T-helper 1 cell (primary cell): ENCODE measurements at places on chromosomes 2 and 18.

GRCh38 chr2:113228351-113228750, 50.4 kb downstream of the PAX8 start:
- DNase-seq: no peak

GRCh38 chr18:37403788-37404187, 161.8 kb downstream of the CELF4 start:
- no peak for DNase-seq

- no peak for DNase-seq
Observed at GRCh38 chr2:153470867-153471266, 7.7 kb downstream of the RPRM start.

DNA sequence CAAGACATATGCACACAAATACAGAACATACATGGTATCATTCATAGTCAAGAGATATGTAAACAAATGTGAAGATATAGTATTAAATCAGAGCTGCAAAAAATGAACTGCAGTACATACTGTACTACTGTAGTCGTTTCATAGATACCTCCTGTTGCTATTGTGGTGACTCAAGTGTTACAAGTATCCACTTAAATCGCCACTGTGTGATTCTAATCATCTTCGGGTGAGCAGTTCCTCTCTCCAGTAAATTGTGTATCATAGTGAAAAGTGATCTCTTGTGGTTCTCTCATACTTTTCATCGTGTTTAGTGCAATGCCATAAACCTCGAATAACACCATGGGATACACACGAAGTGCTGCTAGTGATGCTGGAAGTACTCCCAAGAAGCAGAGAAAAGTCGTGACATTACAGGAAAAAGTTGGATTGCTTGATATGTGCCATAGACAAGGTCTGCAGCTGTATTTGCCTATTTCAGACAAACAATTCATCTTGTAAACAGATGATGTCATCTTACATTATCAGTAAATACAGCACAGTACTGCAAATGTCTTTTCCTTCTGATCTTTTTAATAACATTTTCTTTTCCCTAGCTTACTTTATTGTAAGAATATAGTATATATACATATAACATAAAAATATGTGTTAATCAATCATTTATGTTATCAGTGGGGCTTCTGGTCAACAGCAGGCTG, 222.2 kb downstream of the BCL11A start:
- DNase-seq: no peak

DNA sequence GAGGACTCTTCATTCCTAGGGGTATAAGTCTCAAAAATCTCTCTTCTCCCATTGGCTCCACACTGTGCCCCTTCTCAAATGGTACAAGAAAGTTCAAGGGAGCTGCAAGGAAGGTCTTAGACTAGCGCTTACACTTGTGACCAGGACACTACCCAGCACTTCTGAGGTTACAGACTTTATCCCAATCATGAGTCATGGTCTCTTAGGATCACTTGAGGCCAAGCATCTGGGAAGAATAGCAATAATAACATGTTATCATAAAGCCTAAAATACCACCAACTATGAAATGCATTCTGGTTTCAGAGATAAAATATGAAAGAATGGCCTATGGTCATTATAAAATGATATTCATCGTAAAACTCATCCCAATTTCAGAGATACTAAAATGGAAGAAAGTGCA, 309.9 kb upstream of the PKDCC start:
- DNase-seq: no peak

DNA sequence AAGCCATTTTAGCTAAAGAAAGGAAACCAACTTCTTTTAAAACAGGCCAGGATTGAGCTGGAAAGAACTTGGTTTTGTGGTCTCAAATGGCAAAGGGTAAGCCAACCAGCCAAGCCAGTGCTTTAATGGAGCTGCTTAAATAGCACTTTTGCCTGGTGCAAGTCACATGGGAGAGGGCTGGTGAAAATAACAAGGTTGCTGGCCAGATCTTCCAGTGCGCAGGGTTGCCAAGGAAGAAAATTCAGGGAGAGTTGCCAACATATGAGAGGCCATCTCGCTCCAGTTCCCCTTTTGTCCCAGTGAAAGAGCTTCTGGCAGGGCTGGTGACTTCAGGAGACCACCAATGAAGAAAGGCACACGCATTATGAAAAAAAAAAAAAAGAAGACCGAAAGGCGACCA, 57.3 kb downstream of the IRS1 start:
- DNase-seq: no peak
